ENCODE measurements at places on chromosomes 3 and 15.
A peak's percentile ranks its signal among the peaks of the same experiment; 100 is the strongest.

DNA sequence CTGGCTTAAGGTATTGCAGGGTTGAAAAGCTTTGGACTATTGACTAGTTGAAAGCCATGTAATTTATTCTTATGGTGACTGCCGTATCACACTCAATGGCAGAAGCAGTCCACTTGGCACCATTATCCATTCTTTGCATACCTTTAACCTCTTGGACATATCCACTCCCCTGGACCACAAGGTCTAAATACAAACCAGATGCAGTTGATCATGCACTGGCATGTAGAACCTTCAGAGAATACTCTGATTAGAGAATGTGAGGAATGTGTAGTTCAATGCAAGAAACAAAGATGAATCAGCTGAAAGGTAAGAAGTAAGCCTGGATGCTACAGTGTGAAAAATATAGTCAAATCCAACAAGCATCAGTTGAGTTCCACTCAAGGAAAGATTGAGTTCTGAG is 93.1 kb downstream of the FRMD5 start:
- DNase-seq, result no peak

DNA sequence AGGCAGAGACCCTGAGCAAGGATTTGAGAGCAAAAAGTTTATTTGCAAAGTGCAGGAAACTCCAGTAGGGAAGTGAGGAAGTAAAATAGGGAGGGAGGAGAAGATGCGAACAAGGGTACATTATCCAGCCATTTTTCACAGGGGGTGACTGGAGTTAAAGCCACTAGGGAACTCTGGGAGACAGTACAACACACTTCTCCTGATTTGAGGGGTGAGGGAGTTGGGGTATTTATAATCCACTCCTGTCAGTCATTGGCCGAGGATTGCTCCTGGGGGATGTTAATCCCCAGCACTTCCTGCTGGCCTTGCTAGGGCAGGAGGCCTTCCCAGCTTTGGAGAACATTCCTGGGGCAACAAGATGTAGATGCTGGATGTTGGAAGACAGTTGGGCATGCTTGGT is 28.2 kb downstream of the CCR3 start:
- no peak for DNase-seq

GRCh38 chr3:157865352-157866000 is 240.7 kb downstream of the SHOX2 start:
- DNase-seq, result peak; percentile 61

GRCh38 chr3:123154020-123154985 is 47.4 kb upstream of the SEC22A start:
- DNase-seq, result no peak

GRCh38 chr3:32818229-32818969 is 602 bp downstream of the TRIM71 start:
- DNase-seq, result no peak

DNA sequence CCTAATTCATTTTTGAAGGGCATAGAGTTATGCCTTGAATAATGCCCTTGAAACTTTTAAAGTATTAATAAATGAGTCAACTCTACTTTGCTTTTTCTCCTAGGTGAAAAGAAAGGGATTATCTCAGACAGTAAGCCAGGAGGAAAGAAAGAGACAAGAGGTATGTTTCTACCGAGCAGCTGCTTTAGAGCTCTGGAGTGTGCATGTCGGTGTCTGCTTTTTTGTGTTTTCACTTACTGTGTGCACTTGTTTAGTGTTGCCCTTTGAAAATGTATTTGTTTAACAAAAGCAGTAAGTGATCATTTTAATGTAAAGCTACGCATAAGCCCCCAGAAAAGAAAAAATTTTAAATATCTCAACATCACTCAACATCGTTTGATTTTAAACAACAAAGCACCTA is 28.1 kb downstream of the ARHGEF26 start:
- no peak for DNase-seq

- no peak for DNase-seq
These were observed 343.8 kb upstream of the PLSCR5 start for GRCh38 chr3:146948985-146949384.

GRCh38 chr3:37173806-37174205 is 576 bp downstream of the LRRFIP2 start:
- DNase-seq, result no peak

DNA sequence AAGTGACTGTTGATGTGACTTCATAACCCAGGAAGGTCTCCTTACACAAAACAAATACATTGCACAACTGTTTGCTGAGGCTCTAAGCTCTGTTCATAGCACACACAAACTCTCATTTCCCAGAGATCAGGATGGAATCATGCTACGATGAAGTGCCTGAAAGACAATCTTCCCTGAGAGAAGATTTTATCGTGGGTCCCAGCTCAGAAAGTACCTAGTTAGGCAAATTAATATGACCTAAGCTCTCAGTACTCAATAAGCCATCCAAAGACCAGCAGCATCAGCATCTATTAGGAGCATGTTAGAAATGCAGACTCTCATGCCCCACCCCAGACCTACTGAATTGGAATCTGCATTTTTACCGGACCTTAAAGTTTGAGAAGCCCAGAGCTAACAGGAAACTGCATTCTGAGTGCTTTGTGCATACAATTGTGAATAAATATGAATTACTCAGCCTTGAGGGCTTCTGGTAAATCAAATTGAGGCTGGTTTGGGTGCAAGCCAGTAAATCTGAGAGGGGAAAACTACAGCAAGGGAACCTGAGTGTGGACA is 161.5 kb upstream of the C2CD4B start:
- no peak for DNase-seq

GRCh38 chr15:25173241-25174028 is 218.6 kb downstream of the SNRPN start:
- no peak for DNase-seq

- peak; percentile 90 for DNase-seq
These were observed 63.7 kb downstream of the SLC30A4 start for GRCh38 chr15:45458746-45459403.

DNA sequence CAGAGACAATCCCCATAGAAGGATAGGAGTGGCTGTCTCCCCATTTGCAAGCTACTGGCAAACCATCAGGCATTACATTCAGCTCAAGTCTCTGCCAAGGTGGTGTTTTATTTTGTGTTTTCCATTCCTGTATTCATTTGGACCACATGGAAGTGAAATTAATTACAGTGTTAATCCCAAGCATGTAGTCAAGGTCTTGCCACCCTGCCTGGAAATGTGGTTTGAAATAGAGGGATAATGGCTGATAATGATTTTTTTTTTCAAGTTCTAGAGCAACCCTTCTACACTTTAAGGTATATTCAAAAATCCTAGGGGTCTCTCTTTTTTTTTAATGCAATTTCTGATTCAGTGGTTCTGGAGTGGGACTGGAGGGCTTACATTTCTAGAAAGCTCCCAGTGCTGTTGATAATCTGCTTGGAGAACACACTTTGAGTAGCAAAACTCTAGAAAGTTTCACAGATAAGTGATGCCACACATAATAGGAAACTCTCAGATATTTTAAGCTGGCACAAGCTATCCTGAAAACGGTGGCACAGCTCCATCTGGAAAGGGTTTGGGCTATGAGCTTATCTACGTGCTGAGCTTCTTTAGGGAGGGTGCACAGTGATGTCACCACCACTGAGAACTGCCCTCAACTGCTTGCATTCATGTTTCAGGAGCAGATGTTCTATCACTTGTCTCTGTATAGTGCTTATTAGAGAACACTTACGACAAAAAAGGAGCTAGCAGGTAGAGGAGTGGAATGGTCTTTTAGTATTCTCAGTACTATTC is 140.1 kb upstream of the IL12A start:
- DNase-seq, result no peak

DNA sequence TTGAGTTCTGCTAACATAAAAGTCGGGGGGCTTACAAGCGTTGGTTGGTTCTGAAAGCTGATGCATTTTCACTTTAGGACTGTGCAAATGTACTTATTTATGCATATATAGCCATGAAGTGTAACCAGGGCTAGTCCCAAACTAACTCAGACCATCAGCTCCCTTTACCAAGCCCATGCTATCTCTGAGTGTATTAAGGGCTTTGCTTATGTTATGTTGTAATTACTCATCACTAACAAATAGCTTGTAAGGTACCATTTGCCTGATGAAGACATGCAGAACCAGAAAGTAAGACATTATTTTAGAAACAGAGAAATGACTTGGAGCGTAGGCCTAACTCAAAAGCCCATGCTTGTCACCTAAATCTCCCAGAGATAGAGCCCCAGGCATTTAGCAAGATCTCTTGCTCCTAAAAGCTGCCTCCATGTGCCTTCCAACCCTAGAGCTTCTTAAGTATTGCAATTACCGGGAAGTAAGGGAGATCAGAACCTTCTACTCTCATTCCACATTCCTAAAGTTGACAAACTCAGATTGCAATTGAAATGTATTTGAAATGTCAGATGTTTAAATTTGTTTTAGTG is 362.9 kb upstream of the RBMS3 start:
- no peak for DNase-seq

DNA sequence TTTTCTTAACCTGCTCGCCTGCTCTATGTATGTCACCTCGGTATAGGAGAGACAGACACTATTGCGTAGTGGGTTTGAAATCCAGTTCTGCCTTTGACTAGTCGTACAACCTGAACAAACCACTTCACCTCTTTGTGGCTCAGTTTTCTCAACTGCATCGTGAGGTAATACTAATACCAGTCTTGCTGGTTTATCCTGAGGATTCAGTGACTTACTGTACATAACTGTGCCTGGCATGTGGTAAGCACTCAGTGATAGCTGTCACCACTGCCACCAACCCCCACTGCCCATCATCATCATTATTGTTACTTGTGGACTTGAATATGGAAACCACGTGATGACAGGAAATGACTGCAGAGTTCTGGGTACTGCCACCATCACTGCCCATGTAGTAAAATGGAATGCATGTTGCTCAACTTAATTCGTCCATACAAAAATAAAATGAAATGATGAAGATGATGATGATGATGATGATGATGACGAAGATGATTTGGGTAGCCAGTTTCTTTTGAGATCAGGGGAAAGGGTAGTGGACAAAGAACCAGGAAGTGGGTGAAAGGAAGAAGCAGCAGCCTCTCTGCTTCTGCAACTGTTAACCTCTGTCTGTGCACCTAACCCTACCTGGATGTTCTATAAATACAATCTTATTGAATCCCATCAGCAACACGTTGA is 228.1 kb downstream of the FEZF2 start:
- no peak for DNase-seq

GRCh38 chr15:75945953-75946352 is 42.3 kb downstream of the FBXO22 start:
- DNase-seq, result no peak

- DNase-seq, result no peak
These were observed 559 bp upstream of the LRRN1 start for GRCh38 chr3:3798631-3799113.

GRCh38 chr15:74977599-74977998 is 17.8 kb upstream of the SCAMP5 start:
- DNase-seq, result no peak

DNA sequence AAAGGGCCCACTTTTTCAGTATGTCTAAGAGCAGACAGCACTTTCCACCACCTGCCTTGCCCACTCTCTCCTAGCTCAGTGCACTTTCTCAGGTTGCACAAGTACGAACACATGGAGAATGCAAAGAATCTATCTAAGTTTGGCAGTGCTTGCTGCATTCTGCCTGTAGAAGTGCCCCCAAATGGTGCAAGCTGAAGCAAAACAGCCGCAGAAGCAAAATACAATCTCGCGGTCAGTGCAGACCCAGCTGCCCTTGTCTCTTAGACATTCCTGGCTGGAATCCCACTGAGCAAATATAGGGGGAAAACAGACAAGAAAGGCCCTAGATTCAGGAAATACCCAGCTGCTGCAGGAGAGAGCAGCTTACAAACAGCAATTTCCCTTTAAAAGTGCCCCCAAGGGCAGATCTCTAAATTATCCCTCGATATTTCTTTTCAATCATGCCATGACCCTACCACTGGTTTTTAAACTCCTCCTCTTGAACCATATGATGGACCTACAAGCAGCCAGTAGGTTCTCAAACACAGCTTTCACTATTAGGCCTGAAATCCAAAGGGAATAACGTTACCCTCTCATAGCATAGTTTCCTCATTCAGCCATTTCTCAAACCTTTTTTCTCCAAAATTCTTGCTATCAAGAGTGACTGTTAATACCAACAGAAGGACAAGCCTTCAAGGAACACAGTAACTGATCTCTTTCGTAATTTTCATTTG is 67.0 kb downstream of the TNIK start:
- no peak for DNase-seq

DNA sequence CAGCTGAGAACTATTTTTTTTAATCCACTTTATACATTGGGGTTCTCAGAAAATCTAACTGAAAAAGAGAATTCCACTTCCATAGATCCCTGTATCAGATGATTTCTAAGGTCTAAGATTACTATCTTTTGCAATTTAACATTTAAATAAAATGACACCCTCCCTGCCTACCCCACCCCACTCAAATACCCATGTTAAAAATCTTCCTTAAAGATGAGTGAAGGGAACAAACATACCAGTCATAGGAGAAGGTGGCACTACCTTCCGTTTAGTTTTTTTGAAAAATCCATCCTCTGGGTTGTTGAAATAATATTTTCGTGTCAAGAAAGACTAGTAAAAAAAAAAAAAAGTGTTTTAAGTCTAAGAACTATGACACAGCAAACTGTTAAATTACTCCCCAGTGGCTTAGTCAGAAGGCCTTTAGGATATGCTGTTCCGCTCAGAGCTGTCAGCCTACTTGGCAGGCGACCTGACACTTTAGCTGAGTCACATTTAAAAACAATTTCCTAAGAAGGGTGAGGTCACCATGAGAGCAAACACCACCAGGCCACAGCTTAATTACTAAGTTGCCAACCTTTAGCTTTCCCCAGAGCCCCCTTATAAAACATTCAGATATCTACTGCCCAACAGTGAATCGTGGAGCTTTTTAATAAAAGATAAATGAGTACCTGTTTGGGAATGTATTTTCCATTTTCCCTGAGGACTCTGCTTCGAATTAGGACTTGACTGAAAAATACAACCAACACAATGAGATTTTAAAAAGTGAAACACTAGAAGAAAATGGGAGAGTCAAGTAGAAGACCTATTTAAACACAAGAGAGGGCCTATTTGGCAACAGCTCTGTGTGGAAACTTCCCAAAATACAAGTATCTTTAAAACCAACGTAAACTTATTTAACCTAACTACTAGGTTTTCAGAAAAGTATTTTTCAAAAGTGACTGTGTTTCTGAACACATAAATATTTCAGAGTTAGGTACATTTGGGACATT is 9.6 kb downstream of the EMC3 start:
- peak; percentile 98 for DNase-seq

All from hematopoietic multipotent progenitor cell treated with erythropoietin and hydrocortisone succinate and interleukin-3 and kit ligand, for 17 days (in vitro differentiated cells).